ENCODE measurements at places on chromosomes 2 and 18. TPM values are rescaled to one million over a fixed set of nuclear protein-coding genes. Genes with fewer than 3 reads are reported as not detected.

IL1F10 gene
- not detected for total RNA-seq

FEZ2 gene
- 41.1 TPM for total RNA-seq

EGR4 gene
- not detected for total RNA-seq

CTAGE1 gene
- total RNA-seq: not detected

COX5B gene
- total RNA-seq: 381 TPM
